Effector CD8-positive, alpha-beta T cell (primary cell): ENCODE measurements at places on chromosomes 2 and 18.
A peak's percentile ranks its signal among the peaks of the same experiment; 100 is the strongest.

DNA sequence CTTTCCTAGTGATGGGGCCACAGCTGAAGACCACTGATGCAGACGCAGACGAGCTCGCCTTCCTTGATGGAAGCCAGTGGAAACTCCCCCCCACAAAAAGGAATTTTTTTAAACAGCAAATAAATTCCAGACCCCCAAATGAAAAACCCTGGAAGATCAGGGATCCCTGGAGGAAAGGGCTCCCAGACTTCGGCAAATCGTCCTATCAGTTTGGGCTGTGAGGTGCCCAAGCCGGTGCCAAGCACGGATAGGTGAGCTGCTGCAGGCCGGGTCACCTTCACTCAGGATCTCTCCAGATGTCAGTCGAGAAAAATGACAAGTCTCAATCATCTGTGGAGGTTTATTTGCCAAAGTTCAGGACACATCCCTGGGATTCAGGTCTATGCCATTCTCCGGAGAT lies 42.0 kb downstream of the RTP5 start:
- DNase-seq: no peak

DNA sequence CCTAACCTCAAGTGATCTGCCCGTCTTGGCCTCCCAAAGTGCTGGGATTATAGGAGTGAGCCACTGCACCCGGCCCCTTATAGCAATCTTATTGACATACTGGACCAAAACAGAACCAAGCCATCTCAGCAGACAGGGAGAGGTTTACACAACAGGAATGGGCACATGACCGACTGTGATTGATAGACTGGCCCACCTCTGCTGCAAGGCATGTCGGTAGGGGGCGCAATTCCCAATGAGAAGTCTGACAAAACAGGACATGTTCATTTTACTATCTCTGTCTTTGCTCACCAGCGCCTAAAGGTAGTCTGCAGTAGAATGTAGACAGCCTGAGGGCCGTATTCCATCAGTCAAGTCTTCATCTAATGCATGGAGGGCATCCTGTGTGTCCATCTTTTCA lies 2.0 kb downstream of the LYPD6B start:
- no peak for DNase-seq

- DNase-seq: no peak
Measured at GRCh38 chr2:45439788-45440773, 171.0 kb downstream of the SRBD1 start.

- no peak for DNase-seq
Measured at GRCh38 chr2:128162266-128162665, 71.3 kb downstream of the UGGT1 start.

DNA sequence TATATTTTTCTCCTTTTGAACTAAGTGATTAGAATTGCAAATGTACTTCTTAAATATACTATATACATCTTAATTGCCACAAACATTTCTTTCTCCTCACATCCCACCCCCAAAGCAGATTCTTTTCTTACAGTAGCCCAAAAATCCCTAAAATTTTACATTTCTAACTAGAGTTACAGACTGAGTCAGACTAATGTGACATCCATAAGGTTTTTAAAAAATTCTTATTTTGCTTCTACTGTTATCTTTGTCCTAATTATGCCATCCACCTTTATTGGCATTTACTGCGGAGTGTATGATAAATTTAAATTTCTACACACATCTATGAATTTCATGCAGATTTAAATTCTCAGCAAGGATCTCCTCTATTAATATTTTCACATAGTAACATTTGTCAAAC lies 15.8 kb downstream of the PELI1 start:
- DNase-seq: no peak

DNA sequence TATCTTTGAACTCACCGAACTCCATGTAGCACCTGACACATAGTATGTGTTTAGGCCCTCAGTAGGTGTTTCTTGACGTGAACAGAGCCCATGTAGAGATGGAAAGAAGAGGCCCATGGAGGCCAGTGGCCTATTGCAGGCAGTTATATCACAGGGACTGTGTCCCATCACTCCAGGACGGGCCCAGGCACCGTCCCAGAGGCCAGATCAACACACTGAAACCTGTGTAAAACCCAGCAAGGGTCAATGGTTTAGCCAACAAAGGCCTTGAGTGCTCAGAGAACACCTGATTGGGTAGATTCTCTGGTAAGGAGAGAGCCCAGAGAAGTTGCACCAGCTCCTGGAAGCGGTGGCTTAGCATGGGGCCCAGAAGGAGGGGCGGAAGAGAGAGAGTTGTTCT lies 82.8 kb downstream of the INHBB start:
- DNase-seq: no peak

DNA sequence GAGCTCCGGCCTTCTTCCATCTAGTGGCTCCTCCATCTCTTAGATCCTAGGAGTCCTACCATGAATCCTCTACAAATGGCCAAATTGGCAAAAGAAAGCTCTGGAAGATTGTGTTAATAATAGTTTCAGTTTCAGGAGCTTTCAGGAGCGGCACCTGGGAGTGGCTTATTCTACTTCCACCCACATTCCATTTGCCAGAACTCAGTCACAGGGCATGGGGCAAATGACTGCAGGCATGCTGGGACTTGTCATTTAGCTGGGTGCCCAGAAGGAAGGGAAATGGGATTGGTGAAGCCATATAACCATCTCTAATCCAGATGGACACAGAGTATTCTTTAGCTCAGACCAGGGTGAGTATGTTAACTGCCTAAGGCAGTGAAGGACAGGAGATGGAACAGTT lies 3.6 kb upstream of the LRATD1 start:
- no peak for DNase-seq

DNA sequence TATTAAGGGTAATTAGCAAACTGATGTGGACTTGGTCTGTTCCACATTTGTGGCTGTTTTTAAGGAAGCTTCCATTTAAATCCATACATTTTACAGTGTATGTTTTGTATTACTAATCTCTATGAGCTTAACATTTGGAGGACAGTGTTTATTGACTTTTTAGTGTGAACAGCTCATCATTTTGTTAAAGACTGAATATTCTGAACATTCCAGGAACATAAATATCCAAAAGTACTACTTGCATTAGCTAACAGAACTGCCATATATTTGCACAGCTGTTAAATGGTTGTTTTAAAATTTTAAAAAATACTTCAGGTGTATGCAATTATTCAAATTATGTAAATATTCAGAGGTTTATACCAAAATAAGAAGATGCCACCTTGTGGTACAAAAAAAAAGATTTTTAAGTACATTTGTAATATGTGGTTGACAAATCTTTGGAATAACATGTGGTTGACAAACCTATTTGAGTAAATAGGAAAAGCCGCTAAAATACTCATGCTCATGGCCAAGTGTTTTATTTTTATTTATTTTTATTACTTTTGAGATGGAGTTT lies 439.7 kb upstream of the FANCL start:
- no peak for DNase-seq

DNA sequence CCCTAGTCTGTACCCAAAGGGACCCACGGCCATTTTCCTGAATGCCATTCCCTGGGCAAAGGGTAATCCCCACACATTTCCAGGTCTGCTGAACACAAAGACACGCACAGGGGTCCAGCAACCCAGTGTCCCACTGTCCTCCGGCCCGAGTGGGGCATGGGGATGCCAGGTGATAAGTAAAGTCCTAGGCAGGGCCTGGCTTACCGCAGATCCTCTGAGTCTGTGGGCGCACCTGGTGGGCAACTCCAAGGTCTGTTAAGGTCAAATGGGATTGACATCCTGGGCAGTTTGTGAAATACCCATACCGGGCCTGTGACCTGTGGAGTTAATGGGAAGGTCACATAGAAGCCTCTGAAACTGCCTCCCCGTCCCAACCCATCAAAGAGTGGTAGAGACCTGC lies 116.1 kb downstream of the EIPR1 start:
- no peak for DNase-seq

- no peak for DNase-seq
Measured at GRCh38 chr2:112728029-112728362, 7.2 kb downstream of the NT5DC4 start.

DNA sequence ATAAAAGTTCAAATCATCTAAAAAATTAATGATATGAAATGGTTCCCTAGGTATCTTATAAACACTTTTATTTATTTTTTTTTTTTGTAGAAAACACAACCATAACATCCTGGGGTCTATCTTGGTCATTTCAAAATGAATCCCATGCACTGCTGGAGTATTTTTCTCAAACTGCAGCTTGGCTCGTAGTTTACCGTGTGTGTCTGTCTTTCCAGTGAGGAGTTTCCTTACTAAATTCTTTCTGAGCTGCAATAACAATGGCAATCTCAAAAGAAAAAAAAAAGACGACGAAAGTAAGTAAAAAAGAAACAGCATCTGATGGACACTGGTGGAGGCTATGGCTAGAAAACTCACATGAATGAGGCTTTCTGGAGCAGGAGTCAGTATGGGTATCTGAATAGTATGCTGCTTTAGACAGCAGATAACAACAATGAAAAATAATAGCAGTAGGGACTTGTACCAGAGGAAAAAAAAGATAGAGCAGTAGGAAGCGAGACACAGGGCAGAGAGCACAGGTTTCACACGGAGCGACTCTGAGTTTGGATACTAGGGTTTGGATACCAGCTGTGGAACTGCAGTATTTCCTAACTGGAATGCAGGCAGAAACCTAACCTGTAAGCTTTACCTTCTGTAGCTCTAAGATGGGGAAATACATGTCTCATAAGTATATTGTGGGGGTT lies 43.5 kb downstream of the CALCRL start:
- no peak for DNase-seq

DNA sequence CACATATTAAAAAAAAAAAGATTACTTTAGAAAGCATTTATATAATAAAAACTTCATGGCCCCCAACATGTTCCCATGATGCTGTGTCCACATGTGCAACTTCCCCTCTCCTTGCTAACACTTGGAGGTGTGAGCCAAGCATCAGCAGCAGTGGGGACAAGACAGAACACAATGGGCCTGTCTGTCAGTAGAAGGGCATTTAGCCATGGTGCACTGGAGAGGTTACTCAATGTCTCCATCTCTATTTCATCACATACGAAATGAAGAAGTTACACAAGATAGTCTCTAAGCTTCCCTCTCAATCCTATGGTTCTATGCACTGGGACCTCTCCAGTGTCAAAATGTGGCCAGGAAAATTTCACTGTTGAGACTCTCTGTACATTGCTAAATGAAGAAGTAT lies 2.5 kb downstream of the VIT start:
- DNase-seq: no peak

DNA sequence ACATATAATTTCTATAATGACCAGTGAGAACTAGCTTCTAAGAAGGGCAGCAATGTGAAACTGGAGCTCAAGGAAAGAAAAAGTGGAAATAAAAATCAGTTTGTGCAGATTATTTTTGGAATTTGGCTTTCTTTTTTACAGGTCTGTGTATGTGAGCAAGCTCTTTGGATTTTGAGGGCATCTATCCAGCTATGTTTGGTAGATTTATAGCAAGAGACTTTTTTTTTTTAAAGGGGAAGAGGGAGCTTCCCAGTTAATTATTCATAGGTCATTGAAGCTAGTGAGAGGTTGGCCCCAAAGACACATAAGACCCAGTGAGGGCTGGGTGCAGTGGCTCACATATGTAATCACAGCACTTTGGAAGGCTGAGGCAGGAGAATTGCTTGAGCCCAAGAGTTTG lies 24.0 kb upstream of the COLEC12 start:
- DNase-seq: no peak

GRCh38 chr2:23639406-23639982 lies 254.5 kb downstream of the KLHL29 start:
- no peak for DNase-seq

DNA sequence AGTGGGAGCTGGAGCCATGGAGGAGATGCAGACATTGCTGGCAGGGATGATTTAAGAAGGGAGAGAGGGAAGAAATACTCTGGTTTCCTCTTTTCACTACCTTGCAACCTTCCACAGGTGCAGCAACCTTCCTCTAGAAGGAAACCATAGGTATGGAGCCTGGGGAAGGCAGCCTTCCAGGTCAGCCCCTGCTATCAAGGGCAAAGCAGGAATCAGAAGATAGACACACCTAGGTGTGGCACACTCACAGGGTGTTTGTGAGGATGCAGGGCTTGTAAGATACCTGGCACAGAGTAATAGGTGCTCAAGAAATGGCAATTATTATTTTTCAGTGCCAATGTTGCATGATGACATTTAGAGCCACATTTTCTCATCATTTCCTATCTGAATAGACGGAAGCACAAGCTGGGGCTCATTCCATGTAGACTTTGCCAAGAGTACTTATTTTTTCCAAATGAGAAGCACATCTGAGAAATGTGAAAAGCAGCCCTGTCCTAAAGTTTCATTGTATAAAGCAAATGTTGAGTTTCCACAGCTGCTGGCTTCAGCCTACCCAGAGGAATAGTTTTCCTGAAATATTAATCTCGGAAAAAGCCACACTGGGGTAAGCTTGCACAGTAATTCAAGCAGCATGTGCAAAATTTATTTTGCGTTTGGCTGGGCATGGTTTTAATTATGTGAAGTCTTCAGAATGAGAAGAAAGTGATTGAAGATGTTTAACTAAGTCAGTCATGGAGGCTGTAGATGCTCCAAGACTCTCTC lies 20.6 kb downstream of the EVA1A start:
- no peak for DNase-seq

- no peak for DNase-seq
Measured at GRCh38 chr2:12119841-12120240, 373.4 kb downstream of the LPIN1 start.

GRCh38 chr18:36786686-36787085 lies 42.1 kb downstream of the TPGS2 start:
- no peak for DNase-seq

GRCh38 chr2:42523341-42523740 lies 29.6 kb upstream of the KCNG3 start:
- no peak for DNase-seq

DNA sequence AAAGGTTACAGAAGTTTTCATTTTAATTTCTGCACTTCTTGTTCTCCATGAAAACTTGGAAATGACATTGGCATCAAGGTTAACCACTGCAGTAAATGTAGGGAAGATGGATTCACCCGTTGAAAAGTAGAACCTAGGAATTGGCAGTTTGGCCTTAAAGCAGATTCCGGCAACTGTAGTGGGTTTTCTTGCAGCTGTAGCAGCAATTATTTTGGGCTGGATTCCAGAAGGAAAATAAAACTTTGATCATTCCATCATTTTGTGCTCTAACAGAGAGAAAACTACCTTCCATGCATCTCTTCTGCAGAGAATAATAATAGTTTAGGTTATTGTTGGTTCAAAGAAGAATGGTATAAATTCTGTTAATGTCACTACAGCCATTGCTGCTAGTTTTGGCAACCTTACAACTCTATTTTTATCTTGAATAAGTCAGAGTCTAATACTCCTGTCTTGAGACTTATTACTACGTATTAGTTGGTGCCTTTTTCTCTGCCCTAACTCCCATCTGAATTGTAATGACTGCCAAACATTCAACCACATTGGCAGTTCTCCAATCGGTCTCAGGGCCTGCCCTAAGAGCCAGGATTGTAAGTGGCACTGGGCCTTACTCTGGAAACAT lies 178.1 kb upstream of the PIEZO2 start:
- no peak for DNase-seq

- peak; percentile 60 for DNase-seq
Measured at GRCh38 chr2:33598561-33599174, 431 bp downstream of the FAM98A start.

GRCh38 chr18:58307441-58307840 lies 263.4 kb downstream of the NEDD4L start:
- no peak for DNase-seq
